Right kidney (tissue), 9 donors: ENCODE measurements at places on chromosomes 5 and 9.

GRCh38 chr9:128771094-128771721 is 519 bp downstream of the ZER1 start:
- peak; percentile 71 for DNase-seq

DNA sequence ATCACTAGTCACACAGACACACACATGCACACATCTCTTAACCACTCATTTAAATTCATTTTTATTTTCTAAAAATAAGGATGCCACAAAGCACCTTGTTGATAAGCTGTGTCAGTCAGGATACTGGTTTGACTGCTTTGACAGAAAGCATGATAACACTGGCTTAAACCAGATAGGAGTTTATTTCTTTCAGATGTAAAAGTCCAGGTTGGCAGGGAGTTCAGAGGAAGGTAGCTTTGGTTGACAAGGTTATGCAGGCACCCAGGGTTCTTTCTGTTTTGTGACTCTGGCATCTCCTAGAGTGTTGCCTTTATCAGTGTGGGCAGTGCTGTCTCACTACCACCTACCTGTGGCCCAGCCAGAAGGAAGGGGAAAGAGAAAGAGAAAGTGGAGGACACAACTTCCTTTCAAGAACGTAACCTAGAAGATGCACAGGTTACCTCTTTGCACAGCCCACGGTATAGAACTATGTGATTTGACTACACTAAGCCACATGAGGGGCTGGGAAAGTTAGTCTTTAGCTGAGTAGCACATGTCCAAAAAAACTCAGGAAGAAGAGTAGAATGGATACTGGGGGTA is 334.7 kb downstream of the OSTF1 start:
- no peak for DNase-seq

- no peak for DNase-seq
Observed at GRCh38 chr9:83432877-83433550, 105.2 kb downstream of the FRMD3 start.

DNA sequence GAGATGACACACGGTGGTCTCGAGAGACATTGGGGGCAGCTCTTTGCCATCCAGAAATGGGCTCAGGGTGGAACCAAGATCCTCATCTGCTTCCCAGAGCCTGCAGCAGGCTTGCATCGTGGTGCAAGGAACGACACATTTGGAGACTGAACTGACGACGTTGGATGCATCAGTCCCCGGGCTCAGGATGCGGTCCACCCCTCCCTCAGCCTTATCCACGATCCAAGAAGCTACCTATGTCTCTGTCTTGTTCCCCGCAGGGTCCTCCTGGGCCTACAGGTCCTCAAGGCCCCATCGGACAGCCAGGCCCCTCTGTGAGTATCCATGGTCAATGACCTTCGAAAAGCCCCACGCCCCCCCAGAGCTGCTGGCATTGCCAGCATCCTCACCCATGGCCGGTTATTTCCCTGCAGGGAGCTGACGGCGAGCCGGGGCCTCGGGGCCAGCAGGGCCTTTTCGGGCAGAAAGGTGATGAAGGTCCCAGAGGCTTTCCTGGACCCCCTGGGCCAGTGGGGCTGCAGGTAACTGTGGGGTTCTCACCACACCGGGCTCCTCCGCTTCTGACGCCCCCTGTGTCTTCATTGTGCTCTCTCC is 69.4 kb upstream of the FCN2 start:
- no peak for DNase-seq

GRCh38 chr9:3888497-3888858 is 362.7 kb upstream of the RFX3 start:
- DNase-seq: no peak

DNA sequence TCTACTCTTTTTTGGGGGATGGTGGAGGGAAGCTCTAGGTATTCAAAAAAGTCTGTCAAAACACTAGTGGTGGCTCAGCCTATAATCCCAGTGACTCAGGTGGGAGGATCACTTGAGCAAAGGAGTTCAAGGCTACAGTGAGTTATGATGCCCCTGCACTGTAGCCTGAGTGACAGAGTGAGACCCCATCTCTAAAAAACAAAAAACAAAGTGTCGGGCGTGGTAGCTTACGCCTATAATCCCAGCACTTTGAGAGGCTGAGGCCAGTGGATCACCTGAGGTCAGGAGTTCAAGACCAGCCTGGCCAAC is 15.8 kb upstream of the SLC35D2 start:
- DNase-seq: no peak

GRCh38 chr5:57817001-57817453 is 334.4 kb upstream of the ACTBL2 start:
- no peak for DNase-seq

- DNase-seq: no peak
Observed at GRCh38 chr9:90365666-90366065, 277.0 kb downstream of the DIRAS2 start.

- no peak for DNase-seq
Observed at GRCh38 chr5:10335711-10336470, 17.6 kb upstream of the MARCHF6 start.

GRCh38 chr9:19298436-19299000 is 68.0 kb downstream of the DENND4C start:
- no peak for DNase-seq

GRCh38 chr5:143924311-143924978 is 112.5 kb downstream of the HMHB1 start:
- no peak for DNase-seq

DNA sequence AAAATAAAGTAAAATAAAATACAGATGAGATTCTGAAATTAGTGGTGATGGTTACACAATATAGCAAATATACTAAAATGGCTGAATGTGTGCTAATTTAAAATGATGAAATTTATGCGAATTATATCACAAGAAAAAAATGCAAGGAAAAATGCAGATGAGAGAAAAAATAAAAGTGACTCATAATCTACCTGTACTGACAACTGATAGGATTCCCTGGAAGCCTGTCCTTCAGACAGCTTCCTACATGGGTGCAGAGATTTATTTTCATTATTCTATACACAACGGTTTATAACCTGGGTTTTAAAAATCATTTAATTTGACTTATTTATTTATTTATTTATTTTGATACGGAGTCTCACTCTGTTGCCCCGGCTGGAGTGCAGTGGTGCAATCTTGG is 5.8 kb upstream of the NCS1 start:
- no peak for DNase-seq

- no peak for DNase-seq
Observed at GRCh38 chr9:116163293-116164055, 9.9 kb downstream of the PAPPA start.

DNA sequence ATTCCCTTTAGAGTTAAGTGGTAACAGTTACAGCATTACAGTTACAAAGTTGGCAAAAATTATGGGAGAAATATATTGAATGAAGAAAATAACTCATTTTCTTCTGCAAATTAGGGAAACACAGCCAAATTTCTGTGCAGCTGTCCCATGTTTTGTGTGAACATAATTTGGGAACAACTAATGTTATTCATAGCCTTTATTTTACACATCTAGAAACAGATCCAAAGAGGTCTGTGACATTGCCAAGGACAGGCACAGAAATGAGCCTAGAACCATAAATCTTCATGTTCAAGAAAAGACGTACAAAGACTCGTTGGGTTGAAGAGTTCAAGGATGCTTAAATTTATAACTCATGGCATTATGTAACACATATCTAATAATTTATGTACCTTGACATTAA is 114.1 kb upstream of the TXNDC8 start:
- DNase-seq: no peak

DNA sequence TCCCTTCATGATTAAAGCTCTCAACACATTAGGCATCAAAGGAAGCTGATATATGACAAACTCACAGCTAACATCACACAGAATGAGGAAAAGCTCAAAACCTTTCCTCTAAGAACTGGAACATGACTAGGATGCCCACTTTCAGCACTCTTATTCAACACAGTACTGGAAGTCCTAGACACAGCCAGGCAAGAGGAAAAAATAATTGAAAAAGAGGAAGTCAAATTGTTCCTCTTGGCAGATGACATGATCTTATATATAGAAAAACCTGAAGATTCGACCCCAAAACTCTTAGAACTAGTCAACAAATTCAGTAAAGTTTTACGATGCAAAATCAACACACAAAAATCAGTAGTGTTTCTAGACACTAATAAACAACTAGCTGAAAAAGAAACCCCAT is 144.3 kb upstream of the NREP start:
- no peak for DNase-seq

DNA sequence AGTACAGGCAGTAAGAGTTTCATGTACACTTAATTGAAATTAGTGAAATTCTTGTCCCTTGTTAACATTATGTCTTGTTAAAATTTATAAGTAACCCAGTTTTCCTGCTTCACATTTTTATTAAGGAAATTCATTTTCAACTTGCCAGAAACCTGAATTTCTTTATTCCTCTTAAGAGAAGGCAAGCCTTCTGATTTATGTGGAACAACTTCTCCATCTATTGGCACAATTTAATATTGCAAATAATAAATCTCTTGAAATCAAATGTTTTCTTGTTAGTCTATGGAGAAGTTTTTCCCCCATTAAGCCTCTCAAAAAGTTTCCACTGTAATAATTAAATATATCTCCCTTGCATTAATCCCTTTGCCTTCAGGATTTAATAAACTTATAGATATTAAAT is 33.8 kb upstream of the ACO1 start:
- DNase-seq: no peak

GRCh38 chr5:1545805-1546355 is 22.1 kb upstream of the LPCAT1 start:
- DNase-seq: no peak

GRCh38 chr9:129204840-129205239 is 26.8 kb upstream of the IER5L start:
- DNase-seq: no peak

DNA sequence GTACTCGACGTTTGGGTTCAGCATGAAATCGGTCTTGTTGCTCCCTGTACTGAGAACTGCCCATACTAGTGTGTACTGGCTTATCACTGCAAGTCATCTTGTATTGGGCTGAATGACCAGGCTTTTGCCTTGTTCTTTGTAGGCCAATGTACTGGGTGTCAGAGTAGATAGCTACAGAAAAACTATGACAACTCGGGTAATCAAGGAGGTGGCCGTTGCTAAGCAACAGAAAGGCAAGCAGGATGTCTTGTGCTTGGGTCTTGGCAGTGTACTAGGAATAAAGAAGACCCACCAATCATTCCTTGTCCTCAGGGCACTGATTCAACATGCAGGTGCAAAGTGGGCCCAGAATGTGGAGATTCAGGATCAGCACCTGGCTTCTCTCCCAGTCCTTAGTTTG is 11.9 kb upstream of the SHISAL2B start:
- DNase-seq: no peak

GRCh38 chr9:134597041-134597913 is 44.3 kb upstream of the COL5A1 start:
- no peak for DNase-seq

DNA sequence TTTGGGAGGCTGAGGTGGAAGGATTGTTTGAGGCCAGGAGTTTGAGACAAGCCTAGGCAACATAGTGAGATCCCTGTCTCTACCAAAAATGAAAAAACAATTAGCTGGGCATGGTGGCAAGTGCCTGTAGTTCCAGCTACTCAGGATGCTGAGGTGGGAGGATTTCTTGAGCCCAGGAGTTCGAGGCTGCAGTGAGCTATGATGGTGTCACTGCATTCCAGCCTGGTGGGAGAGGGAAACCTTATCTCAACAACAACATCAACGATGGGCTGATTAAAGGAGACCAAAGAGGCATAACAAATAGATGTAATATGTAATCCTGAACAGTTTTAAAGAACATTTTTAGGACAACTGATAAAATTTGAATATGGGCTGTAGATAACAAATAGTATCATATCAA is 34.2 kb upstream of the PANK3 start:
- no peak for DNase-seq

GRCh38 chr5:146112476-146112875 is 7.1 kb upstream of the PLAC8L1 start:
- no peak for DNase-seq

DNA sequence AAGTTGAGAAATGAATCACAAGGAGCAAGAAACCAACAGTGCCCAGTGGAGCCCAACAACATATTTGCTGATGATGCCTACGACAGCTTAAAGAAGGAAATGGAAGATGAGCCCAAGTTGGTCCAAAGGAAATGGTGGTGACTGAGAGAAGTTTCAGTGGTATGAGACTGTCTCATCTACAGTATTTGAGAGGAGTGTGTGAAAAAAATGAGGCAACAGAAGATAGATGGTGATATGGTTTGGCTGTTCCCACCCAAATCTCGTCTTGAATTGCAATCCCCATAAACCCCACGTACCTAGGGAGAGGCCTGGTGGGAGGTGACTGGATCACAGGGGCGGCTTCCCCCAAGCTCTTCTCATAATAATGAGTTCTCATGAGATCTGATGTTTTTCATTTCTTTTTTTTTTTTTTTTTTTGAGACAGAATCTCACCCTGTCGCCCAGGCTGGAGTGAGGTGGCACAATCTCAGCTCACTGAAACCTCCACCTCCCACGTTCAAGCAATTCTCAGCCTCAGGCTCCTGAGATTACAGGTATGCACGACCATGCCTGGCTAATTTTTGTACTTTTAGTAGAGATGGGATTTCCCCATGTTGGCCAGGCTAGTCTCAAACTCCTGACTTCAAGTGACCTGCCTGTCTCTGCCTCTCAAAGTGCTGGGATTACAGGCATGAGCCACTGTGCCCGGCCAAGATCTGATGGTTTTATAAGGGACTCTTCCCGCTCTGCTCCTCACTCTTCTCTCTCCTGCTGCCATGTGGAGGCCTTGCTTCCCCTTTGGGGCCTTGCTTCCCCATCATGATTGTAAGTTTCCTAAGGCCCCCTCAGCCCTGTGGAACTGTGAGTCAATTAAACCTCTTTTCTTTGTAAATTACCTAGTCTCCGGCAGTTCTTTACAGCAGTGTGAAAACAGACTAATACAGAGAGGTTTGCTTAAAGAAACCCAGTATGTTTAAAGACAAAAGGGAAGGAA is 30.2 kb downstream of the EFCAB9 start:
- no peak for DNase-seq

GRCh38 chr9:124180557-124180956 is 77.2 kb upstream of the NEK6 start:
- DNase-seq: no peak

DNA sequence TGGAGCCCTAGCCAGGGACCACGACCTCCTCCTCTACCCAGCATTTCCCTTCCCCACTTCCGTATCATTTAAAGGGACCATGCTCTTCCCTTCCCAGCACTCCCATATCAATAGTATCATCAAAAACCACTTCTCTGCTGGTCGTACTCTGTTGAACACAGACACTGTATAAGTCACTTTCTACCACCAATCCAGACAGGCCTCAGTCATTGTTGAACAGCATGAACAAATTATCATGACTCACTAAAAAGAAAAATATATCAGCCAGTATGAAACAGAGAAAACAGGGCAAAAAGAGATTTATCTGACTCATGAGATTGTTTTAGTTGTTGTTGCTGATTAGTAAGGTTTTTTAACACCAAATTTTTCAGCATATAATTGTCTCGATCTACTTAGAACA is 89.8 kb downstream of the CDKN2A start:
- no peak for DNase-seq

DNA sequence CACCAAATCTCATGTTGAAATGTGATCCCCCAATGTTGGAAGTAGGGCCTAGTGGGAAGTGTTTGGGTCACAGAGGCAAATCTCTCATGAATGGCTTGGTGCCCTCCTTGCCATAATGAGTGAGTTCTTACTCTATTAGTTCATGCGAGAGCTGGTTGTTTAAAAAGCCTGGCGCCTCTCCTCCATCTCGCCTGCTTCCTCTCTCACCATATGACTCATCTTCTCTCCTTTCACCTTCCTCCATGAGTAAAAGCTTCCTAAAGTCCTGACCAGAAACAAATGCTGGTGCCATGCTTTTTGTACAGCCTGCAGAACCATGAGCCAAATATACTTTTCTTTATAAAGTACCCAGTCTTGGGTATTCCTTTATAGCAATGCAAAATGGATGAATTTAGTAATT is 20.9 kb upstream of the ARHGAP26 start:
- DNase-seq: no peak
